Lung (tissue), 17 donors: ENCODE measurements at places on chromosomes 3 and 15. TPM values are rescaled to one million over a fixed set of nuclear protein-coding genes. Genes with fewer than 3 reads are reported as not detected.
A peak's percentile ranks its signal among the peaks of the same experiment; 100 is the strongest.

The PAK6 gene
- 8.4 TPM for total RNA-seq

DNA sequence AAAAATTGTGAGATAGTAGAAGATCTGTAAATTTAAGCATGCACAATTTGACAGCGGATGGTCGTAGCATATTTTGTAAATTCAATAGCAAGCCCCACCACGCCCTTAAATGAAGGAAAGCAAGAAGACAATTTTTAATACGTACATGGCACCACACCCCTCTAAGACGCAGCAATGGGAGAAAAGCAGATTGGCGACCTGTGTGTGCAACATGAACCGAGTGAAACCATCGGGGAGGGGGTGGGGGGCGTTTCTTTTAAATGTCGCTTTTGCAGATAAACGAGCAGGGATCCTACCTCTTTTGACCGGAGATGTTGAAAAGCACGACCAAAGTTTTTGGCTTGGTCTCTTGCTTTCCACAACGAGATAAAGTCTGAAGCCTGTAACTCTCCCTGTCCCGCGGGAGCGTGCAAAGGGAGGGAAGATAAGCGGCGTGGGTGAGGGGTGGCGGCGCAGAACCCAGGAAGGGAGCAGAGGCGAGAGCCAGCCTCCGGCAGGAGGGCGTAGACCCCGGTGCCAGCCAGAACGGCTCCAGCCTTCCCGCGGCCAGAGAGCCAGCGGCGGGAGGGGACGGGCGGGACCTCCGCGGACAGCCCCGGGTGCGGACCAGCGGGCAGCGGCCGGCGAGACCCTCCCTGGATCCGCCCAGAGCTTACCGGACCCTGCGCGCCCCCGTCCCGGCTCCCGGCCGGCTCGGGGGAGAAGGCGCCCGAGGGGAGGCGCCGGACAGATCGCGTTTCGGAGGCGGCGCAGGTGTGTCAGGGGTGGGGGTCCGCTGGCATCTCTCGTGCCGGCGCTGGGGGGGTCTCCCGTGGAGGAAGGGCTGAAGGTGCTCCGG lies at the start of gene CHL1:
Gene CHL1, plus strand, starts transcription at position 453 of the 838 bp plus-strand sequence. CDS start 123,014 bp downstream, outside the sequence.
- H3K4me3 ChIP-seq, result peak within 1 kb of the TSS; percentile 46
- no peaks in the 10 kb centered on the region for H3K36me3 ChIP-seq
- no peaks in the 10 kb centered on the region for H3K27me3 ChIP-seq
- DNase-seq, result peak; percentile 37

- peak overlapping the region; percentile 95 for H3K27ac ChIP-seq
- no peak overlapping the region for H3K4me3 ChIP-seq
- DNase-seq, result no peak
- peaks cover 14% of the 10 kb centered on the region for H3K4me1 ChIP-seq
- no peaks in the 10 kb centered on the region for H3K36me3 ChIP-seq
Observed at GRCh38 chr15:85620690-85621049, 174.1 kb downstream of the KLHL25 start.

DNA sequence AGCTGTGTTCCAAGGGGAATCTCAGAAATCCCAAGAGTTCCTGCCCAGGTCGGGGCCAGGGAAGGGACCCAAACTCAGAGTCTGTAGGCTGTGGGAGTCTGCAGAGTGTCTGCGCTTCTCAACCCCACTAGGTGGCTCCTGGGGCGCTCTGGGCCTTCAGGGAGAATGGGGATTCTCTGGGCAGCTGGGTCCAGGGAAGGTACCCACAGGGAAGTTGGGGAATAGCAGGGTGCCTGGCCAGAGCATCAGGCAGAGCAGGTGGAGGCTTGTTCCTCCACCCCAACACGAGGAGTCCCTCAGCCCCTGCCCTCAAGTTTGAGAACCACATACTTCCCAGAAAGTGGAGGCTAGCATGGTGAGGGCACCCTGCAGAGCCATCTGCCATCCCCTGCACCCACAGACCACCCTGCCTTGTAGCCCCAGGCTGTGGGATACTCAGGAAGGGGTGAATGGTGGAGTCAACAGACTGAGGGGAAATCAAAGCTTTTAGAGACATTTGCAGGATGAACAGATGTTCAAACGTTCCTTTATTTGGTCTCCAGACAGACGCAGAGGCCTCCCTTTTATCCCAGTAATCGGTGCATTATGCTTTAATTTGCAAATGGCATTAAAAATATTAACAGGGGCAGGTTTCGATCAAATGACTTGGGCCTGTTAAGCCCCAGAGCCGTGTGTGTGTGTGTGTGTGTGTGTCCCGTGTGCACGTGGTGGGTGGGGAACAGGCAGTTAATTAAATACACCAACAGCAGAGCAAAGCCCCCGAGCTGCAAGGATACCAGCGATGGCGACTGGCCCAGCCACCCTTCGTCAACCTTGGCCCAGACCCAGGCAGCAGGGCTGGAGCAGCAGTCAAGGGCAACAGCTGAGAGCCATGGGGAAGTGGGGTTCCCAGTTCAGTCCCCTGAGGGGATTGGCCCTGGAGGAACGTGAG lies 57.7 kb downstream of the DNAJB8 start:
- no peaks in the 10 kb centered on the region for H3K27me3 ChIP-seq
- H3K27ac ChIP-seq, result no peak overlapping the region

DNA sequence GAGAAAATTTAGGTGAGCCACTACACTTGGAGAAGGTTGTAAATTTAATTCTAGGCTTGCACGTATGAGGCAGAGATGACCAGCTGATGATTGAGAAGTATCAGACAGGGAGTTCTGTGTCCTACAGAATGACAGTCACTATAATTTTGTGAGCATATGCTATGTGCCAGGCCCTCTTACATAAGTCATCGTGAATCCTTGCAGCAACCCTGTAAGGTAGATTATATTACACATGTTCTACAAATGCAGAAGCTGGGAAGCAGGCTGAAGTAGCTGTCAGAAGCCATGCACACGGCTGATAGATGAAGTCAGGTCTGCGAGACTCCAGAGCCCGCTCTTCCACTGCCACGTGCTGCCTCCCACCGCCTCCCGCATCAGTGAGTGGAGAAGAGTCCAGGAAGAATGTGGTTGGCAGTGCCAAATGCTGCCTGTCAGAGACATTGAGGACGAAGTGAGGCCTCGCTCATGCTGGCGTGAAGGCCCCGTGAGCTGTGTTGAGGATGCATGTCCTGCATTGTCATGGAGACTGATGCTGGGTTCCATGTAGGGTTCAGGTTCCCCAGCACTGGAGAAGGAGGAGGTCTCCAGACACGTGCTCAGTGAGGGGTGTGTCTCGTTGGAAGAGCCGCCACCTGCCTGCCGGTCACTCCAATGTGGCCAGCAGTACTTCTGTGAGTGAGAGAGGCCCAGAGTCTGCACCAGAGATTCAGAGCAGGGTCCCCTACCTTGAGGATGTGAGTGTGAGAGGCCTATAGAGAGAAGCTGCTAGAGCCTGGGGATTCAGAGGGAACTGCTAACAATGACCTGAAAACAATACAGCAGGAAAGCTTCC lies 123.3 kb upstream of the PLXNA1 start:
- H3K4me3 ChIP-seq, result no peak overlapping the region
- no peaks in the 10 kb centered on the region for H3K4me1 ChIP-seq
- no peaks in the 10 kb centered on the region for H3K27me3 ChIP-seq
- H3K36me3 ChIP-seq, result no peaks in the 10 kb centered on the region
